ENCODE measurements at places on chromosomes 4 and X.

- DNase-seq, result no peak
Measured at GRCh38 chrX:21479695-21480270, 105.6 kb downstream of the CNKSR2 start.

GRCh38 chr4:19026281-19026680 is 1004.7 kb upstream of the LCORL start:
- DNase-seq, result no peak

DNA sequence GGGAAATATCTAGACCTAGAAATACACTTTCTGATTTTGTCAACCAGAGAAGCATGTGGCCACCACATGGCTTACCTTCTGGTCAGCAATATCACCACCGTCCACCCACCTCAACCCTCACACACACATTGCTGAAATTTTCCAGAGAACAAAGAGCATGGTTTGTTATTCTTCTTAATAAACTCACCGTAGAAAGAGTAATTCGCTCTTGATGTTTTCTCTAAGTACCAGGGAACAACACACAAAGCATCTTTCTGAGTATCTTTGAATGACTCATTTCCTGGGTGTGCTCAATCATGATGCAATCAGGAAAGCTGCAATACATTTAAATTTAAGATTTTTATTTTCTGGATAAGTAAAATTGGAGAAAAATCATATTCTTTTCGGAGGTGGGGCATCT is 24.7 kb upstream of the LRAT start:
- DNase-seq, result no peak

DNA sequence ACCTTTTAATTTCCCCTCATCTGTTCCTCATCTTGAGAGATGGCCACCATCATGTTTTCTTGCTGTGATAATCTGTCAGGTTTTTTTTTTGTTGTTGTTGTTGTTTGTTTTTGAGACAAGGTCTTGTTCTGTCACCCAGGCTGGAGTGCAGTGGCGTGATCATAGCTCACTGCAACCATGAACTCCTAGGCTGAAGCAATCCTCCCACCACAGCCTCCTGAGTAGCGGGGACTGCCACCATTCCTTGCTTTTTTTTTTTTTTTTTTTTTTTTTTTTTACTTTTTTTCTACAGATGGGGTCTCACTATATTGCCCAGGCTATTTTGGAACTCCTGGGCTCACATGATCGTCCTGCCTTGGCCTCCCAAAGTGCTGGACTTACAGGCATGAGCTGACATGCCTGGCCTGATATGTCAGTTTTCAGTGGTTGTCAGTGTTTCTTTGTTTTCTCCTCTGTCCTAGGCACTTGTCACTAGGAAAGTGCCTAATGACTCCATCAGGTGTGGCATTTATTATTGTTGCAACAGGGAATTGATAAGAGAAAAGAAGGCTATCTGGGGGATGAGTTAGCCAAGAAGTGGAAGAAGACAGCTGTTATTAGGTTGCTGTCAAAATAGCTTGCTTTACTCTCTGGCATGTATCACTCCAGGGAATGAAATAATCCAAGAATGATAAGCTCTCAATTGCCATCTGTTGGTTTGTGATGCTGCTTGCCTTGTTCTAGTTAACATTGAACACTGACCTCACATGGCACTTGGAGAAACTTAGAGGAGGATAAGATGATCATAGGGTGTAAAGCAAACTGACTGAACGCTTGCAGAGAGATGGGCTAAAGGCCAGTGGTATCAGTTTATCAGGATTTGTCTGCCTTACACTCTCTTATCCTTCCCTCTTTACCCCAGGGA is 41.7 kb downstream of the TMEM164 start:
- no peak for DNase-seq

GRCh38 chr4:25213347-25213979 is 20.4 kb upstream of the PI4K2B start:
- no peak for DNase-seq

GRCh38 chr4:146275370-146275769 is 61.0 kb downstream of the REELD1 start:
- no peak for DNase-seq

DNA sequence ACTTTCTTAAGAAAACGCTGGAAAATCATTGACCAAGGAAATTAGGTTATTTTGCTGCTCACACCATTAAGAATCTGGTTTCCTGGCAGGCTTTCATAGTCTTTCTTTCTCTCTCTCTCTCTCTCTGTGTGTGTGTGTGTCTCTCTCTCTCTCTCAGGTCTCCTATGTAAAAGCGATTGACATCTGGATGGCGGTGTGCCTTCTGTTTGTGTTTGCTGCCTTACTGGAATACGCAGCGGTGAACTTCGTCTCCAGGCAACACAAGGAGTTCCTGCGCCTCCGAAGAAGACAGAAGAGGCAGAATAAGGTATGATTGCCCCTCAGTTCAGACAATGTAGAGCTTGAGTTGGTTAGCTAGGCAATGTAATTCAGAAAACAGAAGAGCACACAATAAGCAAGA is 161.2 kb downstream of the GLRA2 start:
- no peak for DNase-seq

DNA sequence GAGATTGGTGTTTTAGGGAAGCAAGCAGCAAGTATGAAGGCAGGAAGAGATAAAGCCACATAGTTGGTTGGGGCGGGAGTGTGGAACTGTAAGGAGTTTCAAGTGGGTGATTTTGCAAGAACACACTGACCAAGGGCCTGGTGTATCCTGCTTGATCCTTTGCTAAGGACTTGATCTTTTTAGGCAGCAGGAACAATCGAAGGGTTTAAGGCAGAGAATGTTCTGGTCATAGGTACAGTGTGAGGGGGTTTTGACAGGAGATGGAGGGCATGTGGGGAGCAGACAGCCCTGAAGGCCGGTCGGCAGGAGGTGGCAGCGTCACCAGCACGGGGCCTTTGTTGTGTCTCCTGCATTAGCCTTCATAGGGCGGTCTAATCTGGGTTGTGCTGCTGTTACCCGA is 54.7 kb downstream of the FAM193A start:
- DNase-seq, result no peak

DNA sequence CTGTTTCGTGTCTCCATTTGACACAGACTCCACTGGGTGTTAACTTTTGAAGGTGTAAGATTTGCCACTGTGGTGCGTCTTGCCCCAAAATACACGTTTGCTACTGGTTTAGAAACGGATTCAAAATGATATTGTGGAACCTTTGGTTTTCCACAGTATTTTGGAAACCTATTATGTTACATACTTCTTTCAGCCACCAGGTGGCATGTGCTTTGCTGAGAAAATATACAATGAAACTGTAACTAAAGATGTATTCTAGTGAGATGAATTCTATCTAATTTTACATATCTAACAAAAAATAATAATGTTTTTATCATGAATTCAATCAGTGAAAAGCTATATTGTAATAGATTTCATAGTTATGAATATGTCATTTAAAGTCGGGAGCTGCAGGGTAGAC is 28.4 kb upstream of the SLITRK4 start:
- DNase-seq, result no peak

GRCh38 chrX:86047174-86047935 is at the start of gene CHM:
TSS of gene CHM (minus strand) at chrX:86047558. CDS start at chrX:86047532, 26 bp downstream.
- DNase-seq, result peak; percentile 34

- no peak for DNase-seq
Measured at GRCh38 chr4:48167538-48168263, 33.7 kb upstream of the TXK start.

DNA sequence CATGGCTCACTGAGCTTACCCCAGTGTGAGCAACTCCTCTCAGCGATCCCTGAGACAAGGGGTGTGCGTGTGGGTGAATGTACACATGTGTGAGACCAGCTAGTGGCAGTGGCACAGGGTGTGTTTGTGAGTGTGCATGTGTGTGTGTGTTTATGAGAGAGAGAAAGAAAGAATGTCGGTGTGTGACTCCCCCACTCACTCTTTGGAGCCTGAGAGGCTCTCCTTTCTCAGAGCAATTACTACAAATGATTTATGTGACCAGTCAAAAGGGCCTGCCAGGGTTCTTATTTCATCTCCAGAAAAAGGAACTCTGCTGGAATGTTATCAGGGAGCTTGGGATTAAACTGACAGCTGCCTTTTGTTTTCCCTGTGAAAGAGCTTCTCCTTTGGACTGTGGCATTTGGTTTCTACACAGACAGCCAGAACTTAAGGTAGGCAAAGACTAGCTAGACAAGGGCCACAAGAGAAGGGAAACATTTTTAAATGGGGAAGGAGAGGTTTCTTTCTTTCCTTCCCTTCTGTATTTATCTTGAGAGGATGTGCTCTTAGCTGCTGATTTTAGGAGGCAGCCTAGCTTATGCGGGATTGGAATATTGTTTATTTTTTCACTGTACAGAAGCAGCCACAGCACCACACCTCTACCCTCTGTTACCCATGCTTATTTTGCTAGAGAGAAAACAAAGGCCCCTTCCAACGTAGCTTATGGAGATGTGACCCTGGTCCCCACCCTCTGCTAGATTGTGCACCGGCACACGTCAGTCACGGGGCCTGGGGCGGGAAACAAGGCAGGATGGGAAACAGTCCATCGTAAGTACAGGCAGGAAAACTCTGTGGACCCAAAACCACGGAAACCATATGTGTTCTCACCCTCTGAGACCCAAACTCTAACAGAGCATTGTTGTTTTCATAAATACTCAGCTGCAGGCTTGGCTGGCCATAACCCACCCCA is 143.5 kb downstream of the MGST2 start:
- no peak for DNase-seq

DNA sequence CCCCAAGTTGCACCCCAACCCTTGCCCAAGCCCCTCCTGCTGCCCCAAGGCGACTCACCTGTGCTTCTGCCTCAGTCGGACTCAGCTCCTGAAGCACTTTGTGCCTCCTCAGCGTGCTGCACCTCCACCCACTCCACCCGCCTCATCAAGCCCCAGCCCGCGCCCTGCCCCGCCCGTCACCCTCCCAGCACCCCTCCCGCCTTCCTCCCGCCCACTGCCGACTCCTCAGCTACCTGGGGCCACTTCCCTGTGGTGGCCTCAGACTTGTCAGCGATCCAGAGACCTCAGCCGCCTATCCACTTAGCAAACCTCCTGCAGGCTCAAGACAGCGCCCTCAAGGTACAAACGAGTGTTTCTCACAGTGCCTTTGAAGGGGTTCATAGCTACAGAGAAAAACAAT is 19.6 kb upstream of the IQCM start:
- DNase-seq, result no peak

DNA sequence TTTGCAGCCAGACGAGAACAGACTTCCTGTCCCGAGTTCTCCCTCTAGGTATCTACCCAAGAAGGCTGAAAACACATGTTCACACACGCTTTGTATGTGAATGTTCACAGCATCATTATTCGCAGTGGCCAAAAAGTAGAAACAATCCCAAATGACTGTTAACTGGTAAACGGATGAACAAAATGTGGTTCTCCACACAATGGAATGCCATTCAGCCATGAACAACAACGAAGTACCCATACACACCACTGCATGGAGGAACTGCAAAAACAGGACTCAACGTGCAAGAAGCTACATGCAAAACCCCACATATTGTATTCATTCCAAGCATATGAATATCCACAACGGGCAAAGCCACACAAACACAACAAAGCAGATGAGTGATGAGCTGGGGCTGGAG is 45.0 kb downstream of the PDHA1 start:
- no peak for DNase-seq

DNA sequence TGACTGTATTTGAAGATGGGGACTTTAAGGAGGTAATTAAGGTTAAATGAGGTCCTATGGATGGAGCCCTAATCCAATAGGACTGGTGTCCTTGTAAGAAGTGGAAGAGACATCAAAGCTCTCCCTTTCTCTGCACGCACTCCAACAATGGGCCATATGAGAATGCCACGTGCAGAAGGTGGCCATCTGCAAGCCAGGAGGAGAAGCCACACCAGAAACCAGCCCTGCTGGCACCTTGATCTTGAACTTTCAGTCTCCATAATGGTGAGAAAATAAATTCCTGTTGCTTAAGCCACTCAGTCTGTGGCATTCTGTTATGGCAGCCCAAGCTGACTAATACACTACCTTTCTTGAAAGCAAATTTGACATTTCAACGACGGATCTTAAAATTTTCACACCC is 73.2 kb downstream of the SMARCA1 start:
- no peak for DNase-seq

DNA sequence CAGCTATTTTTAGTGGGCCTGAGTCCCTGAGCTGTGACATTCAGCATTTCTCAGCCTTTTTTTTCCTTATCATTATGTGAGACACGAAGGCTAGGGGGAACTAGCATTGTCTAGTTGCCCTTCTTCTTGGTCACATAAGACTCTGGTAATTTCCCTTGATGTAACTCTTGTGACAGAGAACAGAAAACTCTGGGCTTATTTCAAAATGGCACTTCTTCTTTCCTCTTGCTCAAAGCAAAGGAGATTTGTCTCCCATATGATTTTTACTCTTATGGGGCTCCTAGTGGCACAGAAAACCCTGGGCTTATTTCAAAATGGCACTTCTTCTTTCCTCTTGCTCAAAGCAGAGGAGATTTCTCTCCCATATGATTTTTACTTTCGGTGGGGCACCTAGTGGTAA is 14.7 kb downstream of the ATXN3L start:
- DNase-seq, result no peak

DNA sequence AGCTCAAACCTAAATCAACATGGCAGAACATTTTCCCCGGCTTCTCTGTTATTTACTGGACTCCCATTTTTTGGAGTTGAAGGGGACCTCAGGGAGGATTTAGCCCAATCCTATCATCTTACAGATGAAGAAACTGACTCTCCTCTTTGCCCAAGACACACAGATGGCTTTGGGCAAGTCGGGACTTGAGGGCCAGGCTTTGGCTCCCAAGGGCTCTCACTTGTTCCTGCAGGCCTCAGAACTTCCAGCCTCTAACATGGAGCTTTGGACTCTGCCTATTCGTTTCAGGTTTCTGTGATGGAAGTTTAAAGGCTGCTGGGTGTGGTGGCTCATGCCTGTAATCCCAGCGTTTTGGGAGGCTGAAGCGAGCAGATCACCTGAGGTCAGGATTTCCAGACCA is 59.5 kb downstream of the RHOH start:
- DNase-seq, result no peak

GRCh38 chr4:67087897-67088296 is 457.4 kb downstream of the CENPC start:
- DNase-seq, result peak; percentile 9

DNA sequence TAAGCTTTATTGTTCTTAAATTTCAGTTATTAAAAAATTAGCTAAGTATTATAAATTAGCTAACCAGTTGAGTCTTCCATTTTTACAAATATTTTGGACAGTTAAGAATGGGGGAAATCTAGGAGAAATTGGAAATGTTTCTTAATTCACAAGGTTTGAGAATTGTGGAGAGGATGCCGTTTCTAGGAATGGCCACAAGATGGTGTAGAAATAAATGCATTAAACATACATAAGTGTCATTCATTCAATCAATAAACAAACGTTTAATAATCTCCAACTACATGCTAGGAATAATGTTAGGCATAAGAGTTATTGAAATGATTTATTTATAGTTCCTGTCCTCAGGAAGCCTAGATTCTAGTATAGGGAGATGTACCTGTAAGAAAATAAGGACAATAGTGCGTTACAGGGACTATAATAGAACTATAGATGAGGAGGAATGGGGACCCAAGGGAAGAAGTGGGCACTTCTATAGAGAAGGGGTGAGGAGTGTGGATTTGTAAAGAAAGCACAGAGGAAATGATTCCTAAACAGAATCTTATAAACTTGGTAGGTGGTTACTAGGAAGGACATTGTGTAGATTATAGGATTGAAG is 195.7 kb upstream of the ANK2 start:
- DNase-seq, result no peak

Data from activated CD4-positive, alpha-beta T cell treated with anti-CD3 and anti-CD28 coated beads, Interleukin-2, amount 50 U/mL, for 1 hour (primary cell).